ENCODE measurements at places on chromosomes 12 and 14.

- no peak for DNase-seq
These were observed 72.8 kb downstream of the IFT81 start for GRCh38 chr12:110197003-110197402.

DNA sequence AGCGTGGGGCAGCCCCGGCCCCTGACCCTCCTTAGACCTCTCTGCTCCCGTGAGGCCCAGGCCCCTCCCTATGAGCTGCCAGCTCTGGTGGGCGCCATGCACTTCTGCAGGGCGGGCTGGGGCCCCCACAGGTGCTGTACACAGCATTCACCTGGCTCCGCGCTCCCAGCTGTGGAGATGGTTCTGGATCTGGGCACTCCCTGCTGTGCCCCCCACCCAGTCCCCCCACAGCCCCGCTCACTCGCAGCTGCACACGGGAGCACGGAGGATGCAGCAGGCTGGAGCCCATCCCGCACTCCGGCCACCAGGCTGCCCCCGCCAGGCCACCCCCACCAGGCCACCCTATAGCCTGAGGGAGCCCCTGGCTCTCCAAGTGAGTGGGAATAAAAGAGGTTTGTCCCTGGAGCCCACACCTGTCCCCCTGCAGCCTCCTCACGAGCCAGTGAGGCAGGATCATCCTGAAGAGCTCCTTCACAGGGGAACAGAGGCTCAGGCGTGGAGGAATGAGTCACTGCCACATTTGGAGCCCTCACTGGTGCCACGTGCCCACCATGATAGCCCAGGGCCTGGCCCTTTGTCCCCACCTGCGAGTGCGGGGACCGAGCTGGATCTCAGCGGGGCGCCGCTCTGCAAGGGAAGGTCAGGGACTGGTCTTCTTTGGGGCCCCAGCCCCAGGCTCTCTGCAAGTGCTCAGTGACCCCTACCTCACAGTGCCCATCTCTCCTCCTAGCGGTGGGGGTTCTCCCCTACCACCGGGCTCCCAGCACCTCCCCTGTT, 1.9 kb downstream of the ADSS1 start:
- DNase-seq, result no peak

DNA sequence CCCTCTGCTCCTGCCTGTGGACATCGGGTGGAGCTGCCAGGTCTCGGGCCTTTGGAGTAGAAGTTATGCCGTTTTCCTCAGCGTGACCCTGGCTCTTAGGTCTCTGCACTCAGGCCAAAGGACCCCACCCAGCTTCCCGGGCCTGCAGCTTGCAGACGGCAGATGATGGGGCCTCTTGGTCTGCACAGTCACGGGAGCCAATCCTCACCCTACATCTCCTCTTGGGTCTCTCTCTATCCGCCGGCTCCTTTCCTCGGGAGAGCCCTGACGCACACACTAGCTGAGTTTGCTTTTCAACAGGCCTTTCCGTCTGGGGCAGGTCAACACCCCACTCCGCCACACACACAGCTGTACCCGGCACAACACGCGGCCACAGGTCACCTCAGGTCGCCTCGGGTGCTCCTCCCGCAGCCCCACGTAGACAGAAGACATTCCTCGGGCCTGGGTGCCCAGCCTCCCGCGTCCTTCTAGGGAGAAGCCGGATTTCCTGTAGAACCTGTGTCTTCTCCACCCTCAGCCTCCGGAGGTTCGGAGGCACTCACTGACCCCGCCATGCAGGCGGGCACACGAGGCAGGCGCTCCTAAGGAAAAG, 9.9 kb downstream of the GALNT9 start:
- DNase-seq, result no peak

DNA sequence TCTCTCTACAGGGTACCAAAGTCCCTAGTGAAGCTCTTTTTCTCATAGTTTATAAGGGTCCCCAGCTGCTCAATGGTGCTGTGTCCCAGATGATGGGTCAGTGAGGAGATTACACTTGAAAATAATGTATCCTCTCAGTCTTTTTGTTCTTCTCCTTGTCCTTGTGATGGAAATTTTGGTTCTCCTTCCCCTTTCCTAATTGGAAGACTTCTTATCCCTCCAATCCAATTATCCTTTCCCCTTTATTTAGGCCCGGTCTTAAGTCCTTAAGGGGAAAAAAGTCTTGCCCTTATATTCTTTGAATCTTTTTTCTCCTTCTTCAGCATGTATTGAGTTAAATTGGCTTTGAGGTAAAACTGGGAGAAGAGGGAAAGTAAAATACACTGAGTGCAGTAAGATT, 126.1 kb upstream of the PTPRQ start:
- DNase-seq, result no peak

DNA sequence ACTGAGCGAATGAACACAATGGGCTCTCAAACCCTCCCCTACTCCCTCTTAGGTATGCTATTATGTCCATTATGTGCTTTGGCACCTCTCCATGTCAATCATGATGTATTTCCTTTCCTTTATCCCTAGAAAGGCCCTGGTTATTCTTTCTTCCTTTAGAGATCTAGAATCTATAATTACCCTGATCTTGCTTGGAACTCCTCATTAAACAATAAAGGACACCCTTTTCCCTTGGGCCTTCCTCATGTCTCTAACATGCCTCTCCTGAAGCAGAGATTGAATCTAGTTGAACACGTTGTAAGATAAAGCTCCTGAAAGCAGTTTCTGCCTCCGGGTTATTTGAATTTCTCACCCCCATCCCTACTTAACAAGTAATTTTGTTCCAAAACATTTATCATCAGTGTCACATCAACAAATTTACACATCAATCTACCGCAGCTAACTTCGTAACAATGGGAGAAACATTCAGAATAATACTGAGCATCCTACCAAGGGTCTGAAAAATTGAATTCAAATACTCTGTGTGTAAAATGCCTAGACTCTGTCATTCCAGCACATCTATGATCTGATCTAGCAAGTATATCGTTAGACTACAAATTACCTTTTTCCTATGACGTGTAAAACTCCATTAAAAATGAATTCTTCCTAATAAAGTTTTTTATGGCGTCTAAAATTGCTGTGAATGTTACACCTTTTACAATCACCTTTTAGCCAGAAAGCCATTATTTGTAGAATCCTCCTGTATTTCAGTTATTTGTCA, 5.4 kb downstream of the USP44 start:
- no peak for DNase-seq

GRCh38 chr12:90572778-90573177, 382.2 kb downstream of the CCER1 start:
- no peak for DNase-seq

Measured in CD4-positive, alpha-beta T cell treated with Interleukin-17A for 1 hour (primary cell).